ENCODE measurements at places on chromosomes 13 and 19.

- DNase-seq = no peak
Observed at GRCh38 chr13:101875717-101876393, 423.4 kb downstream of the ITGBL1 start.

GRCh38 chr19:10133596-10133995 lies 13.9 kb upstream of the EIF3G start:
- no peak for DNase-seq

DNA sequence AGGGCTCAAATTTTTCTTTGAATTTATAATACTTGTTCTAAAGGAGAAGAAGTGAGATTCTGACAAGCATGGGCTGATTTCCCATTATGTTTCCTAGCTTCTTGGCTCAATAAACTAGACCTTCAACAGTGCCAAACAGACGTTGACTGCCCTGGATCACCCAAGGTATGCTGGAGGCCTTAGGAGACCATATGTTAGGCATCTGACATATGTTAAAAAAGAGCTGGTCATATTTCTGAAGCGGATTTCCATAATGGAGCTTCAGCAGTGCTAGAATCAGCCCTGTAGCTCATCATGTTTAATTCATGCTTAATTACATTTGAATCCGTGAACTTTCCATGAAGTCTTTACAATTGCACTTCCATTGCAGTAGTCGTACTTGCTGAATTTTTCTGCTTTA lies 653.3 kb downstream of the DIAPH3 start:
- DNase-seq = no peak

GRCh38 chr13:95250961-95251360 lies 50.3 kb downstream of the ABCC4 start:
- DNase-seq = no peak

GRCh38 chr13:111956261-111957151 lies 110.4 kb upstream of the SOX1 start:
- no peak for DNase-seq

GRCh38 chr13:91014696-91015095 lies 332.8 kb upstream of the MIR17HG start:
- DNase-seq = no peak

GRCh38 chr19:33407716-33408115 lies 34.2 kb downstream of the CEBPG start:
- no peak for DNase-seq

DNA sequence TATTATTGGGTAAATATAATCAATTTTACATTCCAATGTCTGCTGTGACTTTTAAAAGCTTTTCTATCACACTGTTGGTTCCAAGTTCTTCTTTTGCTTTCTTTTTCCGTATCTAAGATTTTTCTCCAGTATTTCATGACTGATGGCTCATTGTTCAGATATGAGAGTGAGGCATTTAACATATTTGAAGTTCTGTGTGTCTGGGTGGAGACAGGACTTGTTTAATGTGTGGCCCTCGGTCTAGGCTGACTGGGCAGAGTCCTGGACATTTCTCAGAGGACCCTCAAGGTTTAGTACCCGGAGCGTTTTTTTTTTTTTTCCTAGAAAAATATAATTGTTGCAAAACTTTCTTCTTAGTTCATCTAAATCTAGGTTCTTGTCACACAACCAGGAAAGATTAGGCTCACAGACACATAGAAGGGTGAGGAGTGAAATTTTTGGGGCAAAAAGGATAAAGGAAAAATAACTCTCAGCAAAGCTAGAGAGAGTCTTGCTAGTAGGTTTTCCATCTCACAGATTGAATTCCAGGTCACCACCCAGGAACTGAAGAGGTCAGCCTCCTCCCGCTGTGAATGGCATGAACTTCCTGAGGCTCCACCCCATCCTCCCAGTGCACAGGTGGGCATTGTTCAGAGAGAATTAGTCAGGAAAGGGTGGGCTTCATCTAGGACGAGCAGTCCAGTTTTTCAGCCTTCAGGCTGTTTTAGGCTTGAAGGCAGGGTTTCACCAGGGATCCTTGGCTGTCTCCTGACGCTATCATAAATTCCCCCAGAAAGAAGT lies 1002.4 kb upstream of the PCDH9 start:
- DNase-seq = no peak

DNA sequence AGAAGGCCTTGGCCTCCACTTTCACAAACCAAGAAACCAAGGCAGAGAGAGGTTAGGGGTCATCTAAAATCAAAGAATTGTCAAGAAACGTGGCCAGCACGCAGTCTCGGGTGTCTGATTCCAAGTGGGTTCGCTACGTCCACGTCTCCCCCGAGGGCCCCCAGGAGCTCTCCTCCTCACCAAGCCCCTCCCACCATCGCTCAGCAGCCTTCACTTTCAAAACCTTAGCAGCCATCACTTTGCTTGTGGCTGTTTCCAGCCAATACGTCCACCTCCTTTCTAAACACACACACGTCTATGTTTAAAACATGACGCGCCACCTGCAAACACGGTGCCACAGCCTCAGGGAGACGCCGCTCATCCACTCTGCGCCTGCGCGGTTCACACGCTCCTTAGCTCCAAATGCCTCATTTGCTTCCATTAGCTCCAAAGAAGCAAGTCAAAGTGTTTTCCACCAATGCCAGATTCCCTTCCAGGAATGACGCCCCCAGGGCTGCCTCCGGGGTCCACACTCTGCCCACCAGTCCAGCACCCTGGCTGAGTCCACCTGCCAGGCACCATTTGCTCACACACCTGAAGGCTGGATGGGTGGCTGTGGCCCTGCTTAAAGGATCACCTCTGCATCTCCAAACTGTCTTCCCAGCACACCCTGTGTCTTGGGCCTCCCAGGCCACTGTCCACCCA lies 5.5 kb downstream of the RASA3 start:
- no peak for DNase-seq

DNA sequence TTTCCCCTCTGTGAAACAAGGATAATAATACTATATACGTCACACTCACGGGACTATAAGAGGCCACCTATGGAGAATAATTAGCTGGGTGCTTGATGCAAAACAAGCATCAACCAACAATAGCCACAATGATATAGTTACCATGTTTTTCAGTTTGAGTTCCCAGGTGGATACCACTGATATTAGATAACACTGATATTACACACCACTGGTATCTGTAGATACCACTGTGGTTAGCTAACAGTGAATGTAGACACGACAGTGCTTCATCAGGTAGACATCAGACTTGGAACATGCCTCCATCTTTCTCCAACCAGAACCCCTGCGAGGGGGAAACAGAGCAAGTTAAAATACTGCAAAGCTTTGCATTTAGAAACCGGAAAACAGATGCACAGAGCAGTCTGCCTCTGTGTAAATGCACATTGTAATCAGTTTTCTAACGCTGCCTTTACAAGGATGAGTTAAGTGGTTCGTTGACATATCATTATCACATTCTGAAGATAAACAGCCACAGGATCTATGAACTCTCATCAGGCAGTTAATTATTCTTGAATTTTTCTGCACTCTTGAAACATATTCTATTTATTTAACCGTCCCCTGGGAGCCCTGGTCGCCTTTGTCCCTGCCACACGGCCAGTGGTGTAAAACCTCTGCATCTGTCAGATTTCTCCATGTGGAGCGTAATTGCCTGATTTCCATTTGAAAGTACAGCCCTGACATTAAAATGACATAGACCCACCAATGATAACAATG lies 80.7 kb downstream of the RNASEH2B start:
- DNase-seq = no peak

GRCh38 chr19:8034178-8034525 lies 18.4 kb upstream of the CCL25 start:
- DNase-seq = no peak

DNA sequence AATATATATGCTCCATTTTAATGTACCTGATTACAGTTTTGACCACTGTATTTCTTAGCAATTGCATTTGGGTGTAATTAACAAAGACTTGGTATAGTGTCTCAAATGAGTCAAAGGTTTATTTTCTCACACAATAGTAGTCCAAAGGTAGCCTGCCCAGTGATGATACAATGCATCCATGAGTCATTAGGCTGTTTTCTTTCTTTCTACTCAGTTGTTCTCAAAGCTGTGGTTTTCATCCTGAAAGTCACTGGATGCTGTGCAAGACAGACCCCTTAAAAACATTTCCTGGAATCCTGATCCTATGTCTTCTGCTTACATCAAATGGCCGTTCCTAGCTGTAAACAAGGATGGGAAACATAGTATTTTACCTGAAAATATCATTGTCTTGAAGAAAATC lies 651.2 kb upstream of the MIR17HG start:
- no peak for DNase-seq
